NCI-H524 treated with DMSO at 0.1 percent for 48 hours (cell line): ENCODE measurements at places on chromosomes 3 and 15.

DNA sequence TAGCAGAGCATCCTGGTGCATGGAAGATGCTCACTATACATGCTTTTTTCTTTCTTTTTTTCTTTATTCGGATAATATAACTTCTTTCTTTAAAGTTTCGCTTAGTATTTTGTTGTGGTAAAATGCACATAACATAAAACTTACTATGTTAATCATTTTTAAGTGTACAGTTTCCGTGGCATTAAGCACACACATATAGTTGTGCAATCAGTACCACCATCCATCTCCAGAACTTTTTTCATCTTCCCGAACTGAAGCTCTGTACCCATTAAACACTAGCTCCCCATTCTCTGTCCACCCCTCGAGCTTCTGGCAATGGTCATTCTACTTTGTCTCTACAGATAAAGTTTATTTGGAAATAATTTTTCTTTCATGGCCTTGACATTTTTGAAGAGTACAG lies 1.0 kb upstream of the JAGN1 start:
- DNase-seq: no peak

DNA sequence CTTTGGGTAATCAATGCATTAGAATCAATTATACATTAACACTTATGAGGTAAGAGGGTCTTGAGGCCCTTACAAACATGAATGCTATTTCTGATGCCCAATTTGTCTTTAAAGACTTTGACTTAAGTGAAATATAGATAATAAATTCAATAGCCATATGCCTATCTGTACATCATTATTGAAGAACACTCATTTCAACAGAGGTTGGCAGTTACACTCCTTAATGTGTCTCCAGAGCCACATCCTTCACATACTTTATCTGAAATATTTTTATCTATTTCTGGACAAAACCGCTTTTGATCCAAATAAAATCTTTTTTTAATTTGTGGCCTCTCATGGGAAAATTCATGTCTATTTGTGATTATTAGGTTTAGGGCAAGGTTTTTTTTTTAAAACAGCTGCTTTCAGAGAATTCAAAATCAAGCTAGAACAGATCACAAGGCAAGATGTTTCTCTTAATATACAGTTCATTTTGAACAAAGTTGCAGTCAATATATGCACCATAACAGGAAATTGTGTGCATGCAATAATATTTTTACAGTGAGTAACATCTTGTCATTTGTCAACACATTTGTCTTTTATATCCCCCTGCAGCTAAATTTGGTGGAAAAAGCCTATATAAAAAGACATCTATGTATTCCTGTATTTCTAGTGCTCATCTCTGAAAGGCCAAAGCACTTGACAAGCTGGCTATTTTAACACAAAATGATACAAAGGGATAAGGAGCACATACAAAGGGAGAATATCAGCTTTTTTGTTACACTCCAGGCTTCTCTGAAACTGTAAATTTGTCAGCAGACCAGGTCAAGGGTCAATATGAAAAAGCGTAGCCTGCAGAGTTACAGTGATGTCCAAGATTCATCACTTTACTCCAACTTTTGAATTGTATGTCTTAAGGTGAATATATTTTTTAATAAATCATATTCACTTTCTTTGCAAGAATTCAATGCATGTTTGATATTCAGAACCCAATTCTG lies 146.2 kb upstream of the DPH6 start:
- DNase-seq: no peak

DNA sequence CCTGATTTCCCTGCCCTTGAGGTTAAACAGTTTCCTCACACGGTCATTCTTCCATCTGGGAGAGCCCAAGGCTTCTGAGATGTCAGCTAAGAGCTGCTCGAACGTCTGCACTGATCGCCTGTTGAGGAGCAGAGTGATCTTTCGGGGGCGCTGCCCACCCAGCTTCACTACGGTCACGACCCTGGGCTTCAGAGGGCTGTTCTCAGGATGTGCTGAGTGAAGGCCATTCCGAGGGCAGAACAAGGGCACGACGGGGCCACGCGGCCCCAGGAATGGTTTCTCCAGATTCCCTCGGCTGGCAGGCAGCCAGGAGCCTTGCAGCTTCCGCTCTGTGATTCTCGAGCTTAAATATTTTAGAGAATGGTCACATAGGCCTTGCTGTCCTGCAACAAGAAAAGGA lies 25.7 kb downstream of the DCLK3 start:
- DNase-seq: no peak

- DNase-seq: no peak
These were observed 127.1 kb upstream of the ANKRD28 start for GRCh38 chr3:15924914-15925313.

GRCh38 chr15:96893159-96893906 lies 562.8 kb downstream of the NR2F2 start:
- peak; percentile 37 for DNase-seq

- DNase-seq: no peak
These were observed 749 bp downstream of the ITGA11 start for GRCh38 chr15:68431037-68431791.

DNA sequence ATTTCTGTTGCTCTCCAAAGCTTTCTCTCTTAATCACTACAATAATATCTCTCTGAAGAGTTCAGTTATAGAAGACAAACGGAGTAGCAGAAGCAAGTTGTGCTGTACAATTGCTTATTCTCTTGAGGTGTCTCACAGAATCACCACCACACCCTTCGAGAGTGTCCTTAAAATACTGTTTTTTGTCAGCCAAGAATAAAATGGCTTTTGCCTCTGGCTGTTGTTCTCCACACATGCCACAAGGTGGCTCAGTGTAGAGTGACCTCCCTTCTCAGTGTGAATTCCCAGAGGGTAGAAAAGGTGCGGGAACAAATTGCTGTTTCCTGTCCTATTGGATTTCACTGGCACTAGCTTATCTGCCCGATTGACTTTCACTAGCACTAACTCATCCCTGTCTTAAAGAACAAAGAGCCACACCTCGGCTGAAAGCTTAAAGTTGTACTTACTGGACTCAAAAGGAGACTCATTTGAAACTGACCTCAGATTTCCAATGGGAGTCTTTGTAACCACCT lies 134.2 kb upstream of the SATB1 start:
- peak; percentile 21 for DNase-seq

DNA sequence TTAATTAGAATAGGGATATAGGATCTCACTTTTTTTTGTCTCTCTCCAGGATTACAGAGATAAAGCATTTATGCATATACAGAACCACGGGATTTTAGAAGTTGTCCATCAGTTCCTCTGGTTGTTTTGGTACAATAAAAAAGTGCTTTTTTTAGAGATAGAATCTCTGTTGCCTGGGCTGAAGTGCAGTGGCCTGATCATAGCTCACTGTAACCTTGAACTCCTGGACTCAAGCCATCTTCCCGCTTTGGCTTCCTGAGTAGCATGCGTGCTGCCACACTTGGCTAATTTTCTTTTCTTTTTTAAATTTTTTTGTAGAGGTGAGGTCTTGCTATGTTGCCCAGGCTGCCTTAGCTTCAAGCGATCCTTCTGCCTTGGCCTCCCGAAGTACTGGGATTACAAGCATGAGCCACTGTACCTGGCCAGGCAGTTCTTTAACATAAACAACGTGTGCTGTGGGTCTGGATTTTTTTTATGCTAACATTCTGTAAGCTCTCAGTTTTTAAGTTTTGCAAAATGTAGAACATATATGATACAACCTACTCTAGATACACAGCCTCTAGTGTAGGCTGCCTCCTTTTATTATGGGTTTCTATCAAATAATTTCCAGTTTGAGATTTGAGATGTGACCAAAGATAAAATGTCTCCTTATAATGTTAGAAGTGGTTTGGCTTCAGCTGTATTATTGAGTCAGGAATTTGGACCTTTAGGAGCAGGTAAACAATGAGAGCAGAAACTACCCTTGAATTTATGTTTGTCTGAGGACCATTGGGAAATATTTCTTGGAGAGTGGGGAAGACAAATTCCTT lies 57.4 kb upstream of the ULK4 start:
- DNase-seq: no peak
